ENCODE measurements at places on chromosomes 16 and 17. TPM values are rescaled to one million over a fixed set of nuclear protein-coding genes. Genes with fewer than 3 reads are reported as not detected.

GRCh38 chr17:35235917-35236316, 7.0 kb upstream of the SLFN5 start:
- no peak for DNase-seq
- H3K36me3 ChIP-seq = peaks cover 2% of the 10 kb centered on the region
- H3K4me3 ChIP-seq = no peak overlapping the region
- peaks cover 7% of the 10 kb centered on the region for H3K4me1 ChIP-seq
- H3K27ac ChIP-seq = no peak overlapping the region
- peaks cover 8% of the 10 kb centered on the region for H3K27me3 ChIP-seq

- no peaks in the 10 kb centered on the region for H3K36me3 ChIP-seq
- peaks cover 13% of the 10 kb centered on the region for H3K4me1 ChIP-seq
- H3K27ac ChIP-seq = no peak overlapping the region
- no peak for DNase-seq
Measured at GRCh38 chr16:56999409-57000270, 10.3 kb downstream of the NLRC5 start.

Gene KCNJ18
- not detected for total RNA-seq

Gene TBC1D3H
- not detected for total RNA-seq

Gene FBXL16
- total RNA-seq = 0.82 TPM

Data from chondrocyte (in vitro differentiated cells).